ENCODE measurements at places on chromosomes 3 and 15.

DNA sequence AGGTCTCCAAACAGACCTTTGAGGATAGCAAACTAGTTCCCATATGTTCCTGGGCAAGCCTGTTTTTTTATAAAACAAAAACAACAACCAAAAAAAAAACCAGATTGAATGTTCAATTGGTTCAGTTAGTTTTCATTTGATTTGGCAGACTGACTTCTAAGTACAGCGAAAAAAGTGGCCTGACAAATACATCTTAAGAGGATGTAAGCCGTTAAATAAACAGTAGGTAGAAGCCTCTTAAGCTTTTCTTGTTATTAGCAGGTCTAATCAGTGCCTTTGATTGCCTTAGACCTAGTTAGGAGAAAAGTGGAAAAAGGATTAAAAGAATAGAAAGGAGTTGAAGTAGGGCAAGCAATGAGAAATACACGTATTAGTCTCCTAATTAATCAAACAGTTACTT is 13.2 kb downstream of the TSC22D2 start:
- DNase-seq: no peak

DNA sequence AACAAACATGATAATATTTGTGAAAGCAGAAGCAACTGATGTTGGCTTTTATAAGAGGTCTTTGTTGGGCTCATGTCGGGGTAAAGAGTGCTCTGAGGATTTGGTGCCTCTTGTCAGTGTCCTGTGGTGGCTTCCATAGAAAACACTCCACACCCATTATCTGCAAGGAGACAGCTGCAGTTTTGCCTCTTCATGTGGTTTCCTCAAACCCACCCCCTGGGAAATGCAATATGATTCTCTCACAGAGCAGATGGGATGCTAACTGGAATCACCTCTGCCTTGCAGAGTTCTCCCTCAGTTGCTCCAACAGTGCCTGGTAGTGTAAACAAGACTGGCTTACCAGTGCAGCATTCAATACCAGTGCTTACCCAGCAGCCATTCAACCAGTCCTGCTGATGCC is 771.4 kb upstream of the CFAP20DC start:
- DNase-seq: no peak

DNA sequence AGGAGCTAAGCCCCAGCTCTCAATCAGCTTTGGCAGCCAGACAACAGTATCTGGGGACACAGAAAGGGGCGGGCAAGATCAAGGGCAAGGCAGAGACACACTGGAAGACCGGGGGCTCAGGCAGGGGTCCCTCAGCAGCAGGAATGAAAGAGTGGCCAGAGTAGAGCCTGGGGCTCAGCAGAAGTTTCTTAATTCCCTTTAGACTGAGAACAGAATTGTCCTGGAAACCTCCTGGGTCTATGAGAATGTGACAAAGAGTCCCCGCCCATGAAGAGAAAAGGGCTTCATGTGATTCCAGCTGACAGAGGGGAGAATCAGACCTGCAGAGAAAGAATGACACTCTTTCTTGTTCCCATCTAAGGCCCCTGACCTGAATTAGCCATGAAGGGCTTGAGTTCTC is 95.2 kb upstream of the CTNNB1 start:
- DNase-seq: no peak

DNA sequence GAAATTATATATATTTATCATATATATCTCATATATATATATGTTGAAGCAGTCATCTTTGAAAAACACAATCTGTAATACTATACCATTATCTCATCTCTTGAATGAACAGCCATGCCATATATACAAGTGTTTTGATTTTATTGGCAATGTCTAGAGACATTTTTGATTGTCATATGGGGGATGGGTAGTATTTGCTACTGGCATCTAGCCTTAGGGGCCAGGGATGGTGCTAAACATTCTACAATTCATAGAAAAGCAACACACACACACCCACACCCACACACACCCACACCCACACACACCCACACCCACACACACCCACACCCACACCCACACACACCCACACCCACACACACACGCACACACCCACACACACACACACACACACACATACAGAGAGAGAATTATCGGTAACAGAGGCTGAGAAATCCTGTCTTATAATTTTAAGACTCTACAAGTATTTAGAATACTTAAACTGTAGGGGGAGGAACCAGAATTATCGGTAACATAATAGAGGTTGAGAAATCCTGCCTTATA is 11.1 kb upstream of the PIK3R4 start:
- no peak for DNase-seq

DNA sequence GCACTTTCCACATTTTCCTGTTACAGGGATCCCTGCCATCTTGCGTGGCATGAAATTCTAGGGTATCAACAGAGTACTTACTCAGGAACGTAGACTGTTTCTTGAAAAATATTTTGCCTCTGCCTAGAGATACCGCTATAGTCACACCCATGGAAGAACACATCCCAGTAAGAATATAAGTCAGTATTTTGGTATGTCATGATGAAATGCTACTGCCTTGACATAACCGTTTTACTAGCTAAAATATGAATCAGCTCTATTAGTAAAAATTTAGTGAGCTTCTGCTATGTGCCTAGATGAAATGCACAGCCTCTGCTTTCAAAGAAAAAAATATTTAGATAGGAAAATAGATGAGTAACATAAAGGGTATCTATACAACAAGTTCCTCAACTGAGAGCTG is 276.4 kb downstream of the TBC1D5 start:
- peak; percentile 2 for DNase-seq

DNA sequence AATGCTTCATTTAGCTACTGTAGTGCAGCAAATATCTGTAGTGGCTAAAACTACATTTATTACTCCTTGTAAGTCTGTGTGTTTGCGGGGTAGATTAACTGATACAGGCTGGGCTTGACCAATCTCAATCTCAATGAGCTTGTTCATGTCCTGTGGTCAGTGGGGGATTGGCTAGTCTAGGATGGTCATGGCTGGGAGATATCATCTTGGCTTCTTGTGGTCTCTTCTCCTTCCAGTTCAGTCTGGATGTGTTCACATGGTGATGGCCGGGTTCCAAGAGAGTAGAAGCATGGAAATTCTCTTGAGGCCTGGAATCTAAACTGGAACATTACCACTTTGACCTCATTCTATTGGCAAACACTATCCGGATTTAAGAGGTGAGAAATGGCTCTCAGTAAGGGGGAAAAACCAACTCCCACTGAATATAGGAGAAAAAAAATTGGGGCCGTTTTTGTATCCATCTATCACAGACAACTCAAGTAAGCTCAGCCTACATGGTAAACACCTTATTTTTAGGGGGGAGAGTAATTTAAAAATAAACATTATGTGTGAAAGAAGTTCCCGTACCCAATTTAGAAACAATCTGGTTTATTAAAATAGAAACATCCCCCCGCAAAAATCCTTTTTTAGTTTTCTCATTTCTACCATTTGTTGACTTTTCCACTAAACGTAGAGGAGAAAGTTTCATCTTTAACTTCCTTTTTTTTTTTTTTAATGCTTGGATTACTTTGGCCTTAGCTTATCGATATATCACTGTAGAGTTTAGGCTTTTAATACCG is 284.9 kb upstream of the TBC1D5 start:
- DNase-seq: no peak

GRCh38 chr15:85706779-85707518 is 87.8 kb downstream of the KLHL25 start:
- DNase-seq: peak; percentile 37

- peak; percentile 42 for DNase-seq
Measured at GRCh38 chr15:90087454-90088154, 14.7 kb downstream of the IDH2 start.

DNA sequence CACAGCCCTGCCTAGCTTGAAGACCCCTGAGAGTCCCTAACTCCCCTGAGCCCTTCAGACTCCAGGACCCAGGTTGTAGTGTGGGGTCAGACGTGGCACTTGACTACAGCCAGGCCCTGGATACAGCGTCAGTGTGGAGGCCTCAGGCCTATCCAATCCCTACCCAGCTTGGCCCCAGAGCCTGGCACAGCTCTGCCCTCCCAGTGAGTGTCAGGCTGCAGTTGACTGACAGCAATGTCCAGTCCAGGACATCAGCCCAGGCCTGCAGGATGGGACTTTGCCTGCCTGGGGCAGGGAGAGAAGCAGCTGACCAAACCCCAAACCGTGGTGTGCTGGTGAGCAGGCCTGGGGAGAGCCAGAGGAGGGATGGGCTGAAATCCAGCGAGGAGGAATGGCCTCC is 27.3 kb downstream of the KLF13 start:
- DNase-seq: peak; percentile 58

DNA sequence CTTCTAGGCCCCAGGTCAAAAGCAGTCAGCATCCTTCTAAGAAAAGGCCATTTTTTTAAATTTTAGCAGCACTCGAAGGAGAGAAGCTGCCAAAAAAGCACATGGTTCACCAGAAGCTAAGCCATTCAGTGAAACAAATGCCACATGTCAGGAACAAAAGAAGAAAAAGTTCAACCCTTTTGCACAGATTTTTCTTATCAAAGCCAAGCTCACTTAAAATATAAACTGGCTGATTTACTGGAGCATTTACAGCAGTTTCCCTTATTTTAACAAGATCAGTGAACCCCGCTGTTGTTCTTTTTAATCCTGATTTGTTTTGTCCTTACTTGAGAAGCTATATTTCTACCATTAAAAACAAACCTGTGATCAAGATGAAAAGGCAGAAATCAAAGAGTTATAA is 46.5 kb upstream of the SYNPR start:
- no peak for DNase-seq

DNA sequence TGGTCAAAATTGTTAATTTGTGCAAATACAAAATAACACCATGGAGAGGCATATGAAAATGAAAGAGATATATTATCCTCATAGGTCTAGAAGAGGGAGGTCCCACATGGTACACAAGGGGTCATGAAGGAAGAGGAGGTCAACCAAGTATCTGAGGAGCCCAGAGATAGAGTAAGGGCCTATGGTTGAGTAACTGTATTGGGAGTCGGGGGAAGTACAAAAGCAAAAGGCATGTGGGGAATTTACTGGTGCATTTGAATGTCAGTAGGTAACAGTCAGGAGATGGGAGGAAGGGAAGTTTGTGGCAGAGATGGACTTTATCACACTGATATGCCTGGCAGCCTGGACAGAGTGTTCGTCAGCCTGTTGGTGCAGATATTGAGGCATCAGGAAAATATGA is 1113.7 kb downstream of the OTOL1 start:
- DNase-seq: no peak

GRCh38 chr15:78989701-78990240 is 44.9 kb upstream of the CTSH start:
- DNase-seq: no peak

GRCh38 chr15:51830276-51830806 is 888 bp downstream of the TMOD3 start:
- no peak for DNase-seq

- peak; percentile 82 for DNase-seq
Measured at GRCh38 chr3:21729888-21730459, 21.0 kb downstream of the ZNF385D start.

DNA sequence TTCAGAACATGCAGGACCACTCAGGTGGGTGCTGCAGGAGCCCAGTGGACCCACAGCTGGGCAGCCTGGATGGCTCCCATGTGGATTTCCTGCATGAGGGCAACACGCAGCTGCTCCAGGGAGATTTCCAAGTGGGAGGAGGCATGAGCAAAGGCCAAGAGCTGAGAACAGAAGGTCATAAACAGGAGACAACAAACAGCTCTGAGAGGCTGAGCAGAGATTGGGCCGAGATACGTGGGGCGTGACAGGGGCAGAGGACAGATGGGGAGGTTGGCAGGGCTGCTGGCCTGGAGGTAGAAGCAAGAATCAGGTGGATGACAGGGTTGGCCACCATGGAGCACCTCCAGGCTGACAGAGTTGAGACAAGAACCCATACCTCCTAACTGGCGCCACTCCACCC is 2.9 kb downstream of the PHGR1 start:
- DNase-seq: no peak

- no peak for DNase-seq
Measured at GRCh38 chr3:156693166-156693565, 18.8 kb downstream of the TIPARP start.

DNA sequence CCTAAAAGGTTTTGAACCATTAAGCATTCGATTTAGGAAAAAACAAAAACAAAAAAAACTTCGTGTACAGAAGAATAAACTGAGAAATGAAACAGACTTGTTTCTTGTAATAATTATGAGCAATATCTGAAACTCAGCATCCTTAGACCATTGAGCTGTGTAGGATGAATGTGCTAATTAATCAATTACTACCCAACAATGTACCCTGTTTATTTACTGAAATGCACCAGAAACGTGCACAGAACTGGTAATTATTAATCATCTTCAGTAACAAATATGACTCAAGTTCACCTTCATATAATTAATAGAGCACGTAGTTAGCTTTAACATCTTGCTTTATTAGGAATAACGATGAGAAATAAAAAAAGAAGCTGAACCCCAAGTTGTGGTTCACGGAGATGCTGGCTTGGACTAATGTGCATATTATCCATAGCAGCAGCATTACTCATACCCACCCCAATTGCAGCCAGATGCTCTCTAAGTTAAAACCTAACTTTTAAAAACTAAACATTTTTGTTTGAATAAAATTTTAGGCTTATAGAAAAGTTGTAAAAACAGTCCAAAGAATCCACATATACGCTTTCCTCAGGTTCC is 10.2 kb upstream of the C15orf61 start:
- peak; percentile 81 for DNase-seq

- no peak for DNase-seq
Measured at GRCh38 chr3:13627681-13628080, 78.8 kb downstream of the FBLN2 start.

DNA sequence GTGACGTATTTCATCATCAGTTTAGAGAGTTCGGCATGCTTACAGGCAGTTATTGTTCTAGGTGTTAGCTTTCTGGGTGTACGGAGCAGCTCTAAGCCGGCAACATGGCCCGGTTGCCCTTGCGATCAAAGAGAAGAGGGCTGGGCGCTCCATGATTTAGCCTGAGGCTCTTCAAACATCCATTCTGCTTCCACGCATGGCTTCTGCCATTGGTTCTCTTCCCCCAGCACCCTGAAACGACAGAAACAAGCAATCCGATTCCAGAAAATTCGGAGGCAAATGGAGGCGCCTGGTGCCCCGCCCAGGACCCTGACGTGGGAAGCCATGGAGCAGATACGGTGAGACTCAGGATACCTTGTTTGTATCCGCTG is 574 bp downstream of the NGRN start:
- DNase-seq: peak; percentile 15

DNA sequence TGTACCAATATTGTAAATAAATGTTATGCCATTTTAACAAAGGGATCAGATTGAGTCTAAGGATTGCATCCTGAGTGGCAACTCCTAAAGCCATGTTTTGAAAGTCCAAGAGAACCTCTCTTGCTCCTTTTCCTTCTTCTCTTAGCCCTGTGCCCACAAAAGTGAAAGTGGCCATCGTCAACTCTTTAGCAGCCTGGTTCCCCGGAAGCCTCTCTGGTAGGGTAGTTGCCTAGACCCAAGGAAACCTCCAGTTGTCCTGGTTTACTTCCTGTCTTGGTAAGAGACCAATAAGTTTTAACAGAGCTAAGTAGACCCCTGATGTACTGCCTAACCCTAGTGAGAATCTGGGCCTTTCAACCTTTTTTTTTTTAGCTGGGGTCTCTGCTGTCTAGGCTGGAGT is 10.2 kb upstream of the ITPKA start:
- no peak for DNase-seq

GRCh38 chr15:42996871-42997270 is 76.3 kb upstream of the TTBK2 start:
- no peak for DNase-seq

GRCh38 chr3:144167634-144168033 is 196.0 kb downstream of the DIPK2A start:
- DNase-seq: no peak
